Hematopoietic multipotent progenitor cell treated with erythropoietin and hydrocortisone succinate and interleukin-3 and kit ligand, for 6 days (in vitro differentiated cells): ENCODE measurements at places on chromosomes 2 and 18.

DNA sequence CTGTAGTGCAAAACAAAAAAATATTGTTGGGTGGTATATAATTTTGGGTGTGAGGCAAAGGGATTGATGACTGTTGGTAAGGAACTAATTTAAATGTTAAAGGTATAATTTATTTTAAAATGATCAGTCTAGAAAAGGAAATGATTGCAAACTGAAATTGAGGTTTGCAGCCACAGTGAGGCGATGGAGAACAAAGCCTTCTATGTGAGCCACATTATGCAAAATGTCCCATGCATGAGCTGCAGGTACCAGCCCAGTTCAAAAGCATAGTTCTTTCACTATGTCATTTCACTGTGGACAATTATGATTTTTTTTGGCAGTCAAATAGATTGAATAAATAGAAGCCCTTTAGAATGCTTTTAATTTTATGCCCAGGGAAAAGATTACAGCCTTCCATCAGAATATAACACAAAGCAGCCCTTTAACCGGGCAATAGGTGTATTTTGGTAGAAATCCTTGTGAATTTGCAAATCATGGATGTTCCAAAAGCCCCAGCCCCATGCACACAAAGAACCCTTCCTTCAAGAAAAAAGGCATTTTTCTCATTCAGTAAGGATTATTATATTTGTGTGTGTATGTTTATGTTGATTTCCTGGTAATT lies 1.7 kb downstream of the MAP2 start:
- peak; percentile 58 for DNase-seq

DNA sequence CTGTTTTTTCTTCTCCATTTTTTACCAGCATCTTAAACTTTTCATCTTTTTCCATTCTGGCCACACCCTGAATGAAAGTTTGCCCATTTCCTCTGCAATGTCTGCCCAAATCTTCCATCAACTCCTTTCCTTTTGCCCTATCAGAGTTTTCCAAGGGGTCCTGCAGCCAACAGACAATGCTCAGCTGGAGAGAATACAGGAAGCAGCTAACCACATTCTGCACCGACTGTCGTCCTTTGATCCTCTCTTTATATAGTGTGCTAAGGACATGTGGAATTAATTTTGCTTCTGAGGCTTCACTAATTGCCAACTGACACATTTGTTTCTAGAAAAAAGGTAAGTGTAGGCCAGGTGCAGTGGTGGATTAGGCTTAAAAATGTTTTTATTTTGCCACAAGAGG lies 50.5 kb upstream of the DLX2 start:
- peak; percentile 70 for DNase-seq

DNA sequence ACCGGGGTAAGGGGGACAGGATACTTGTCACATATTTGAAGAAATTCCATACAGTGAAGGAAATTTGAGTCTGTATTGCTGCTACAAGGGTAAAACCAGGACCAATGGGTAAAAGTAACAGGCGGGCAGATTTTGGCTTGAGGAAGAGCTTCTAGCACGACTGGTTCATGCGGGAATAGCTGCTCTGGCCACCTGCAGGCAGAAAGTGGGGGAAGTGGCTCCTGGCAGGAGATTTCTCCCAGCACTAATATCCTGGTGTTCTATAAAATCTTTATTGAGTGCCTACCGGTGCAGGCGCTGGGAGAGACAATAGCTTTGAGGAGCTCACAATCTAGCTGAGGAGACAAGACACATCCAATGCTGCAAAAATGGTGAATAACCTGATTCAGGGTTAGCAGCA lies 198.5 kb downstream of the LOXHD1 start:
- no peak for DNase-seq

- DNase-seq: no peak
Observed at GRCh38 chr2:27494284-27494943, 586 bp downstream of the FNDC4 start.

- no peak for DNase-seq
Observed at GRCh38 chr18:4755848-4756247, 300.7 kb upstream of the DLGAP1 start.

DNA sequence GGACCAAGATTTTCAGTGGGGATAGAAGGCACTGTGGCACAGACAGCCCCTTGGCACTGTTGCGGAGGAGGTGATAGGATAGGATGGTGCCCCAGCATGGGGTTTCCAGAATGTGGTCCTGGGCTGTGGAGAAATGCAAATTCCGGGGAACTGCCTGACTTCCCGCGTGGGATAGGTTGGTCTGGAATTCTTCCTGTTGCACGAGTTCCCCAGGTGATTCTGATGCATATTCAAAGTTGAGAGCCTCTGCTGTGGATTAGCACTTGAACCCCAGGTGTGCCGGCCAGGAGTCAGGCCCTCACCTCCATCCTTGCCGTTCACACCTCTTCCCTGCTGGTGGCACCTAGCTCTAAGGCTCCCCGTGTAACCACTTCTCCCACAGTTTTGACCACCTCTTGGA lies 15.5 kb downstream of the NCK2 start:
- no peak for DNase-seq

DNA sequence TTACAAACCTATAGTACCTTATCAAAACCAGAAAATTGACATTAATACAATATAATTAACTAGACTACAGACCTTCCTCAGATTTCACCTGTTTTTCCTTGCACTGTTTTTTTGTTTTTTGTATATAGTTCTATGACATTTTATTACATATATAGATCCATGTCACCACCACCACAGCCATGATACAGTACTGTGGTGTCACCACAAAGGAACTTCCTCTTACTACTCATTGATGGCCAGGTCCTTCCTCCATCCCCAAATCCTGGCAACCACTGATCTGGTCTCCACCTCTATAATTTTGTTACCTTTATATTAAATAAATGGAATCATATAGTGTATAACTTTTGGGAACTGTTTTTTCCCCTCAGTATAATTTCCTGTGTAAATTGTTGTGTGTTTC lies 19.4 kb upstream of the ATP6V1B1 start:
- DNase-seq: no peak

DNA sequence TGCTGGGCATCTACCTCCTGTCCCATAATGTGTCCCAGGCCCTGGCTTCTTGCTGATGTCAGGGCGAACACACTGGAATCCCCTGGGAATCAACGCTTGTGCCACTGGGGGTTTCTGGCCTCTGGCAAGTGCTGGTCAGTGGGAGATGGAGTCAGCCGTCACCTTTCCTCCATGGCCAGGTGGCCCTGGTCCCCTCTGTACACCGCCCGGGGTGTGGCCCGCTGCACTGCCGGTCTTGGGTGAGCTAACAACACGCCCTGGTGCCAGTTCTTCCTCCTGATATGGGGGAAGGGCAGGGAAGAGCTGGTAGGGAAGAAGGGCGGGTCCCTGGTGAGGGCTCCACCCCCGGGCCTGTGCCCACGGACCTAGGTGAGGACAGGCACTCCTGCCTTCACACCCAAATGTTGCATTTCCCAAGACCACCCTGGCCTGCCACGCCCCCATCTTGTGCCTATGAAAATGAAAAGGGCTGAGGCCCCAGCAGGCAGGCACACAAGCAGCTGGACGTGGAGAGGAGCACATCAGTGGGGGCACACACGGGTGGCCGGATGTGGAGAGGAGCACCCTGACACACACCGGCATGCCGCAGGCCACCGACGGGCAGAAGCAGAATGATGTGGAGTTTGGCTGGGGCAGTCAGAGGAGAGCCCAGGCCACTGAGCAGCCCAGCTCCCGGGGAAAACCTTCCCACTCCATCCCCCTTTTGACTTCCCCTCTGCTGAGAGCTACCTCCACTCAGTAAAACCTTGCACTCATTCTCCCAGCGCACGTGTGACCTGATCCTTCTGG lies 140.5 kb downstream of the ASB1 start:
- no peak for DNase-seq

GRCh38 chr2:188079196-188079595 lies 212.5 kb upstream of the GULP1 start:
- DNase-seq: no peak
